ENCODE measurements at places on chromosomes 1 and 21.

- H3K36me3 ChIP-seq, result peaks cover 8% of the 10 kb centered on the region
- peaks cover 61% of the 10 kb centered on the region for H3K4me1 ChIP-seq
- no peak for DNase-seq
- H3K4me3 ChIP-seq, result peak overlapping the region; percentile 1
- H3K27me3 ChIP-seq, result no peaks in the 10 kb centered on the region
- peak overlapping the region; percentile 61 for H3K27ac ChIP-seq
Measured at GRCh38 chr21:34996304-34997101, 52.6 kb downstream of the RUNX1 start.

DNA sequence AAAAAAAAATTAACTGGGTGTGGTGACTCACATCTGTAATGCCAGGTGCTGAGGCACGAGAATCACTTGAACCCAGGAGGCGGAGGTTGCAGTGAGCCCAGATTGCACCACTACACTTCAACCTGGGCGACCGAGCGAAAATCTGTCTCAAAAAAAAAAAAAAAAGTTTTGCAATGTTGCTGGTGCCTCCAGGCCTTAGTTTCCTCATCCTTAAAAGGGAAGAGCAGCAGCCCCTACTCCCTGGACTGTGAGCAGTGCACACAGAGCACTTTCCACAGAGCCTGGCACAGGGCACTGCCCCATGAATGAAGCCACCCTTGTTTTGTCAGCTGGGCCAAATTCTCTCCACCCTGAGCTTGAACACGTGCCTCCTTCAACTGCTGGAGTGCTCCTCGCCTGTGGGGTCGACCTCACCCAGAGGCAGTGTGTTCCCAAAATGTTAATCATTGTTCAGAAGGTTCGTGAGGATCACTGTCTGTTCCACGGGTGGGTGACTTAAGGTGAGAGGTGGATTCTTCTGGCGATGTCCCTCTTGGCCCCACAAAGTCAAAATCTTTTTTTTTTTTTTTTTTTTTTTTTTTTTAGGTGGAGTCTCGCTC lies 152.1 kb upstream of the TMEM51 start:
- no peaks in the 10 kb centered on the region for H3K4me1 ChIP-seq
- H3K27me3 ChIP-seq, result peaks cover 37% of the 10 kb centered on the region
- H3K27ac ChIP-seq, result no peak overlapping the region
- DNase-seq, result no peak
- no peak overlapping the region for H3K4me3 ChIP-seq

- no peaks in the 10 kb centered on the region for H3K36me3 ChIP-seq
- peaks cover 8% of the 10 kb centered on the region for H3K27me3 ChIP-seq
- no peak overlapping the region for H3K4me3 ChIP-seq
- no peak for DNase-seq
Measured at GRCh38 chr1:230301822-230302221, 124.3 kb downstream of the PGBD5 start.

- H3K4me3 ChIP-seq, result no peak overlapping the region
- DNase-seq, result no peak
- H3K27me3 ChIP-seq, result peaks cover 11% of the 10 kb centered on the region
- no peaks in the 10 kb centered on the region for H3K36me3 ChIP-seq
- no peaks in the 10 kb centered on the region for H3K4me1 ChIP-seq
Measured at GRCh38 chr1:200795156-200795555, 56.5 kb downstream of the CAMSAP2 start.

DNA sequence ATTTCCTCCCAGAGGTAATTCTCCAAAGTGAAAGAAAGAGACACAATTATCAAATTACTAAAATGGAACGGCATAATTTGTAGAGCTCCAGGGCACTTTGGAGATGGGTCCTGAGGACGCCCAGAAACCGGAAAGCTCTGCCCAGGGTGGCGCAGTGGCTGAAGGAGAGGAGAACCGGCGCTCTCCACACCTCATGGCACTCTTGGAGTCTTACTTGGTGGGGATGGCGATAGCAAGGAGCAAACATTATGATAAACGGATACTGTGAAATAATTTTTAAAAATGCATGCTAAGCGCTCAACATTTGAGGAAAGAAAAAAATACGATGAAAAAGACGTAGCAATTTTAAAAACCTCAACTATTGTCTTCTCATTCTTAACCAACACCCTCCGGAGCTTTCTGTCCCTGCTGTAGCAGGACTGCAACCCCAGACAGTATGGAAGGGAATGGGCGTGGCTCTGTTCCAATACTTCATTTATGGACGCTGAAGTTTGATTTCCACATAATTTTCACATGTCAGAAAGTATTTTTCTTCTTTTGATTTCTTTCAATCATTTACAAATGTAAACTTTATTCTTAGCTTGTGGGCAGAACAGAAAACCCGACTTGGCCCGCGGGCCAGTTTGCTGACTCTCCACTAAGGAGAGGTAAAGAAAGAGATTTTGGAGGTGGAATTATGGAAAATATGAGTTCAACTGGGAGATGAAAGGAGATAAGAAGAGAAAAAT lies 1.1 kb downstream of the S100A11 start:
- H3K36me3 ChIP-seq, result peaks cover 38% of the 10 kb centered on the region
- no peaks in the 10 kb centered on the region for H3K27me3 ChIP-seq
- no peak for DNase-seq
- H3K4me1 ChIP-seq, result peaks cover 38% of the 10 kb centered on the region
- H3K27ac ChIP-seq, result peak overlapping the region; percentile 98

Data from central memory CD8-positive, alpha-beta T cell (primary cell).